ENCODE measurements at places on chromosomes 1 and 21. TPM values are rescaled to one million over a fixed set of nuclear protein-coding genes. Genes with fewer than 3 reads are reported as not detected.

- no peak for DNase-seq
- no peak overlapping the region for H3K27ac ChIP-seq
- no peak overlapping the region for H3K4me3 ChIP-seq
- no peaks in the 10 kb centered on the region for H3K27me3 ChIP-seq
These were observed 391.4 kb downstream of the MRPL39 start for GRCh38 chr21:25215698-25216384.

DNA sequence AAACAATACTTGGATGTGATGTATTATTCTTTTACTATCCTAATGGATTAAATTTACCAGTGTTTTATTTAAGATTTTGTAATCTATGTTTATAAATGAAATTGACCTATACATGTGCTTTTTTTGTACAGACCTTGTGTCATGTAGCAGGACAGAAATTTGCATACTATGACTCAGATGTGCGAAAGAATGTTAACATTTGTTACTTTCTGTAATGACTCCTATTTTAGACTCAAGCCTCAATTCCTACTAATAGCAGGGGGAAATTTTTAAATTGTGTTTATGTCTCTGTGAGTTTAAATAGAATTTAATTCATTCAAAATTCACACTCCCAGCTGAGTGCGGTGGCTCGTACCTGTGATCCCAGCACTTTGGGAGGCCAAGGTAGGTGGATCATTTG lies 21.8 kb upstream of the RIMKLA start:
- H3K36me3 ChIP-seq = no peaks in the 10 kb centered on the region
- peaks cover 6% of the 10 kb centered on the region for H3K27me3 ChIP-seq
- no peak overlapping the region for H3K27ac ChIP-seq
- no peaks in the 10 kb centered on the region for H3K4me1 ChIP-seq
- no peak for DNase-seq

GRCh38 chr1:239817801-239818200 lies 273.9 kb upstream of the FMN2 start:
- H3K27ac ChIP-seq = no peak overlapping the region
- no peak overlapping the region for H3K4me3 ChIP-seq
- peaks cover 6% of the 10 kb centered on the region for H3K4me1 ChIP-seq
- no peaks in the 10 kb centered on the region for H3K36me3 ChIP-seq

DNA sequence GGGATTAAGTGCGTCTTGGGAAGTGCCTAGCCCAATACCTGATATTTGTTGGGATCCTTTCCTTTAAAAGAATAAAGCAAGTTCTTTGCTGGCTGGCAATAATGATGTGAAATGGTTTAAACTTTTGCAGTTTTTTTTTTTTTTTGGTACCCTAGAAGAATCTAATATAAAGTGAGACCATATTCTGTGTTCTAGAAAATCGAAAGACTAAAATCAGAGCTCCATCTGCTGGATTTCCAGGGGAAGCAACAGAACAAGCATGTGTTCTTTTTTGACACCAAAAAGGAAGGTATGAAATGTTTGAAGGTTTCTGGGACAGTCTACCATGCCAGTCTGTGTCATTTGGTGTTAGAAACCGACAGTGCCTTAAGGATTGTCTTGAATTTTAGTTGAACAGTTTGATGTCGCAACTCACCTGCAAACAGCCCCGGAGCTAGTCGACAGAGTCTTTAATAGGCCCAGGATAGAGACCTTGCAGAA lies 6.4 kb downstream of the UTP11 start:
- H3K27me3 ChIP-seq = no peaks in the 10 kb centered on the region
- H3K27ac ChIP-seq = no peak overlapping the region
- DNase-seq = no peak
- peaks cover 49% of the 10 kb centered on the region for H3K36me3 ChIP-seq

GRCh38 chr1:177340601-177341067 lies 169.9 kb downstream of the BRINP2 start:
- no peak overlapping the region for H3K4me3 ChIP-seq
- H3K27me3 ChIP-seq = no peaks in the 10 kb centered on the region
- H3K4me1 ChIP-seq = no peaks in the 10 kb centered on the region
- no peak overlapping the region for H3K27ac ChIP-seq
- no peak for DNase-seq

DNA sequence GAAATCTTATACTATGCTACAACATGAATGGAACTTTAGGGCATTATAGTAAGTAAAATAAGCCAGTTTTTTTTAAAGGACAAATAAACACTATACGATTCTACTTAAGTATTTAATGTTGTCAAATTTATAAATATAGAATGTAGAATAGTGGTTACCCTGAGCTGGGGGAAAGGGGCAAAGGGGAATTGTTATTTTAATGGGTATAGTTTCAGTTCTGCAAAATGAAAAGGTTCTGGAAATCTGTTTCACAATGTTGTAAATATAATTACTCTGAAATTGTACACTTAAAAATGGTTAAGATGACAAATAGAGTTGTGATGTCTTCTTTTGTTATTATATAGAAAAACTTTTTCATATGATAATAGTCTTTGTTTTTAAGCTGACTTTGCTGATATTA lies 366.3 kb downstream of the MRPL39 start:
- no peaks in the 10 kb centered on the region for H3K36me3 ChIP-seq
- no peak overlapping the region for H3K27ac ChIP-seq
- no peaks in the 10 kb centered on the region for H3K27me3 ChIP-seq
- H3K4me3 ChIP-seq = no peak overlapping the region
- DNase-seq = no peak

GRCh38 chr1:117051224-117052064 lies 8.7 kb upstream of the TTF2 start:
- H3K4me3 ChIP-seq = peak overlapping the region; percentile 78
- DNase-seq = peak; percentile 65
- H3K27me3 ChIP-seq = no peaks in the 10 kb centered on the region

DNA sequence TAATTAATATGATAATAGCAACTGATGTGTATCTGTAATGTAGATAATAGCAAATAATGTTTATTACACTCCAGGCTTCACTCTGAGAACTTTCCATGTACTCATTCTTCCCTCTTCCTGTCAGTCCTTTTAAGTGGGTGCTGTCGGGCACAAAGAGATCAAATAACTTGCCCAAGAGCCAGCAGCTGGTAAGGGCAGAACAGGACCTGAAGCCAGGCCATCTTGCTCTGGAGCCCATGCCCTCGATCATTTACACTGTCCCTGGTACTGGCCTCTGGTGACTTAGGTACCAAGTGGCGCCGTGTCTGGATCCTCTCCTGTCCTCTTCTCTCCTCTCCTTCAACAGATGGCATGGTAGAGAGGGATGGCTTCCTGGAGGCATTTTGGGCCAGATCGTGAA lies 97.2 kb downstream of the VPS13D start:
- H3K36me3 ChIP-seq = peaks cover 39% of the 10 kb centered on the region
- DNase-seq = no peak
- no peak overlapping the region for H3K4me3 ChIP-seq
- H3K4me1 ChIP-seq = no peaks in the 10 kb centered on the region

GRCh38 chr1:45243476-45244343 lies 37.3 kb upstream of the ZSWIM5 start:
- no peaks in the 10 kb centered on the region for H3K4me1 ChIP-seq
- no peak overlapping the region for H3K27ac ChIP-seq
- H3K27me3 ChIP-seq = peaks cover 2% of the 10 kb centered on the region
- DNase-seq = no peak
- H3K4me3 ChIP-seq = no peak overlapping the region
- H3K36me3 ChIP-seq = no peaks in the 10 kb centered on the region

GRCh38 chr1:176241385-176242015 lies 34.4 kb upstream of the COP1 start:
- DNase-seq = no peak
- no peaks in the 10 kb centered on the region for H3K36me3 ChIP-seq
- H3K27ac ChIP-seq = no peak overlapping the region
- no peak overlapping the region for H3K4me3 ChIP-seq

DNA sequence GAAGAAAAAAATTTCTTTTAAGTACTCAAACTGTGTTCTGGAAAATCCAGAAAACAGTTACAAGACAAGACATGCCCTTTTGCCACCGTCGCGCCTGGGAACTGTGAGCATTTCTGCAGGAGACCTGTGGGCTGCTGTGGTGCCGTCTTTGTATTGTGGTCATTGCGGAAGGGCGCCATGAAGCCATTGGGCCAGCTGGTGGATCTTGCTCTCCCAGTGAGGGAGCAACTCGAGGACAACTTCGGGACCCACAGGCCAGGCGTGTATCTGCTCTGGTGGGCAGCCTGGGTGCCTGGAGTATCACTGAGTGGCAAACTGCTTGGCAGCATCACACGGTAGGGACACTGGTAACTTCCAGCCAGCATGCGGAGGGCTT lies 3.8 kb upstream of the THEMIS2 start:
- DNase-seq = no peak
- no peaks in the 10 kb centered on the region for H3K27me3 ChIP-seq
- peaks cover 54% of the 10 kb centered on the region for H3K4me1 ChIP-seq
- peak overlapping the region; percentile 91 for H3K27ac ChIP-seq
- peak overlapping the region; percentile 66 for H3K4me3 ChIP-seq
- peaks cover 3% of the 10 kb centered on the region for H3K36me3 ChIP-seq

DNA sequence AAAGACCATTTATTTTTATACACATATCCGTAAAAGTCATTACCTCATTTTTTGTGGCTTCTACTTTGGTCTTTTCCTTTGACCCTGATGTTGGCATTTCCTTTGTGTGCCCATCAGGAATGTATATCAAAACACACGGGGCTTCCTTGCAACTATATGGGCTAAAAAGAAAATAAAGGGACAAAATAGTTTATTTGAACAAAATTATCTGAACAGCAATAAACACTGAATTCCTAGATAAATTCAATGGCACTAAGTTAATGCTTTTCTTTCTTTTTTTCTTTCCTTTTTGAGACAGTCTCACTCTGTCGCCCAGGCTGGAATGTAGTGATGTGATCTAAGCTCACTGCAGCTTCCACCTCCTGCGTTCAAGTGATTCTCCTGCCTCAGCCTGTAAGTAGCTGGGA lies 45.2 kb downstream of the EPRS1 start:
- peaks cover 13% of the 10 kb centered on the region for H3K4me1 ChIP-seq
- peaks cover 55% of the 10 kb centered on the region for H3K36me3 ChIP-seq
- DNase-seq = no peak
- no peak overlapping the region for H3K4me3 ChIP-seq

- DNase-seq = peak; percentile 44
- H3K27me3 ChIP-seq = peaks cover 38% of the 10 kb centered on the region
- no peaks in the 10 kb centered on the region for H3K36me3 ChIP-seq
- H3K27ac ChIP-seq = peak overlapping the region; percentile 64
- H3K4me1 ChIP-seq = peaks cover 22% of the 10 kb centered on the region
- no peak overlapping the region for H3K4me3 ChIP-seq
These were observed 30.7 kb upstream of the AGPAT3 start for GRCh38 chr21:43834146-43834905.

DNA sequence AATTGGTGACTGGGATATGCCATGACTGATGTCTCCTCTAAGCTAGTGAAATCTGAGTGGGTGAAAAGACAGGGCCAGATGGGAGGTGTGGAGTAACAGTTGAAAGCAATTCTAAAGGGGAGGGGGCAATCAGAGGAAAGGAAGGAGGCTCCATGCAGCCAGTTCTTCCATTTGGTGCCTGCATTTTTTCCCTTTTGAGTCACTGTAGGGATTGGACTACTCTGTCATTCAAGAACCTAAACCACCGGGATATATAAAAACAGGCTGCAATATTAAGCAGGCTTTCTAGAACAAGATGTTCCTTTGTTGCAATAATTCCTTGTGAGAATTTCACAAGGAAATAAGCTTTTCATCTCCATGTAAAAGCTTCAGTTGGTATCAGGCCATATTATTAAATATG lies 18.3 kb downstream of the CLIC6 start:
- H3K4me1 ChIP-seq = no peaks in the 10 kb centered on the region
- H3K4me3 ChIP-seq = no peak overlapping the region
- no peak overlapping the region for H3K27ac ChIP-seq
- no peak for DNase-seq

DNA sequence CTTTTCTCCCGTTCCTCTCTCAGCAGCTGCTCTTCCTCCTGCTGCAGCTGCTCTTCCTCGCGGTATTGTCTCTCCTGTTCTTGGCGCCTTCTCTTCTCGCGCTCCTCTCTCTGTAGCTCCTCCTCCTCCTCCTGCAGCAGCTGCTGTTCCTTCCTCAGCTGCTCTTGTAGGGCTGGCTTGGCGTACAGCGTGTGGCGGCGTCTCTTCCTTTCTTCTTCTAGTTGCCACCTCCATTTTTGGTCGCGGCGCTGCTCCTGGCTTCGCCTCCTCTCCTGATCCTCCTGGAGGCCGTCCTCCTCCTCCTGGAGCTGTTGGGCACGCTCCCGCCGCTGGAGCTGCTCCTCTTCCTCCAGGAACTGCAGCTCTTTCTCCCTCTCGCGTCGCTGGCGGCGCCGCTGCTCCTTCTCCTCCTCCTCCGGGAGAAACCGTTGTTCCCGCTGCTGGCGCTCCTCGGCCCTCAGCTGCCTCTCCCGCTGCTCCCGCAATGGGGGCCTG lies 4.8 kb downstream of the TCHH start:
- no peak overlapping the region for H3K4me3 ChIP-seq
- H3K27me3 ChIP-seq = peaks cover 20% of the 10 kb centered on the region
- H3K36me3 ChIP-seq = no peaks in the 10 kb centered on the region
- DNase-seq = peak; percentile 43
- peaks cover 5% of the 10 kb centered on the region for H3K4me1 ChIP-seq
- H3K27ac ChIP-seq = no peak overlapping the region

RCSD1 gene
- 145 TPM for total RNA-seq

OR2T11 gene
- total RNA-seq = not detected

SELENBP1 gene
- total RNA-seq = not detected

DCST2 gene
- 0.24 TPM for total RNA-seq

CD5L gene
- not detected for total RNA-seq

CORT gene
- not detected for total RNA-seq

CD1E gene
- not detected for total RNA-seq

CHIA gene
- not detected for total RNA-seq

PLA2G2F gene
- total RNA-seq = not detected

PROK1 gene
- total RNA-seq = not detected

PLD5 gene
- not detected for total RNA-seq
